Esophagus squamous epithelium (tissue), 5 donors: ENCODE measurements at places on chromosomes 7 and 10.

- H3K27ac ChIP-seq = no peak overlapping the region
- H3K4me3 ChIP-seq = no peak overlapping the region
- no peaks in the 10 kb centered on the region for H3K27me3 ChIP-seq
Measured at GRCh38 chr10:33215635-33216034, 118.8 kb downstream of the NRP1 start.

- DNase-seq = no peak
- no peak overlapping the region for H3K27ac ChIP-seq
- H3K27me3 ChIP-seq = no peaks in the 10 kb centered on the region
- H3K4me3 ChIP-seq = no peak overlapping the region
Measured at GRCh38 chr7:70460071-70460470, 671.9 kb upstream of the GALNT17 start.

GRCh38 chr10:24849501-24850299 lies 102.7 kb downstream of the PRTFDC1 start:
- no peak for DNase-seq
- H3K36me3 ChIP-seq = no peaks in the 10 kb centered on the region
- no peak overlapping the region for H3K4me3 ChIP-seq
- H3K27me3 ChIP-seq = no peaks in the 10 kb centered on the region

GRCh38 chr7:155590215-155591018 lies 44.1 kb upstream of the CNPY1 start:
- H3K27ac ChIP-seq = no peak overlapping the region
- DNase-seq = no peak
- H3K36me3 ChIP-seq = no peaks in the 10 kb centered on the region
- H3K4me3 ChIP-seq = no peak overlapping the region

DNA sequence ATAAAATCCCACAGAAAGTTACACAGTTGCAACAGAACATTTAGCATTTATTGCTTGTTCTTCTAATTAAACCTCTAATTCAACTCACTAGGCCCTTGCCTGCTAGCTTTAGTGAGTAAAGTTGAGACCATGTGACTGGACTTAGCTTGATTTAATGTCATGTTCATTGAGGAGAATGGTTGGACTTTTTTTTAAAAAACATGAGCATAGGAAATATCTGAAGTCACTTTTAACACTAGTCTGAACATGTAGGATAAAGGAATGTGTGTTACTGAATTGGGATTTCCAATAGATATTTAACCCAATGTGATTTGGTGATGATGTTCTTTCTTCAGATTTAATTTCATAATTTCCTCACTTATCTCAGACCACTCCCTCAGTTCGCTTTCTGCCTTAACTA lies 24.6 kb upstream of the GLCCI1 start:
- H3K4me1 ChIP-seq = no peaks in the 10 kb centered on the region
- H3K27ac ChIP-seq = no peak overlapping the region
- H3K27me3 ChIP-seq = no peaks in the 10 kb centered on the region
- H3K36me3 ChIP-seq = no peaks in the 10 kb centered on the region
- no peak overlapping the region for H3K4me3 ChIP-seq

DNA sequence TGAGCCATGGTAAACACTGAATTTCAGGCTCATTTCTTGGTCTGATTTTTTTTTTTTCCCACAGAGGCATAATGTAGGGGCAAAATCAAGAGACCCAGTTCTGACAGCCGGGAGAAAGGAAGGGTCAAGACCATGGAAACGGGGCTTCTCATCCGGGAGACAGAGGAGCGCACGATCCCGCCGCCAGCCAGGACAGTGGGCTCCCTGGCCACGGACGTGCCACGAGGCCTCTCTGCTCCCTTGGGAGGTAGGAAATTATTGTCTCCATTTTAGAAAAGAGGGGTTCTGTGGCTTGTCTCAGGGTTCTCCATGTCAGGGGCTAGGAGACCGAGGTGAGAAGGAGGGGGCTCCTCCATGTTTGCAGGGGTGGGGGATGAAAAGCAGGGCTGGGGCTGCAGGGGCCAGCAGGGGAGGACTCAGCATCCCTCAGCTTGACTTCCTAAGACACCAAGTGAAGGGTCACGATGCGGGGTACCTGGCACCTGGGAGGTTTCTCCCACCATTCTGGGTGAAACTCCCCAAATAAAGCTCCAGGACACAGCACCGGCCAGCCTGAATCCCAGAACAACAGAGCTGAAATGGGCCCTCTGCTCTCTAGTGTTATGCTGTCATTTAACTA lies 37.6 kb downstream of the PPIF start:
- H3K36me3 ChIP-seq = peaks cover 27% of the 10 kb centered on the region
- no peak overlapping the region for H3K4me3 ChIP-seq
- H3K27me3 ChIP-seq = no peaks in the 10 kb centered on the region
- no peak overlapping the region for H3K27ac ChIP-seq

DNA sequence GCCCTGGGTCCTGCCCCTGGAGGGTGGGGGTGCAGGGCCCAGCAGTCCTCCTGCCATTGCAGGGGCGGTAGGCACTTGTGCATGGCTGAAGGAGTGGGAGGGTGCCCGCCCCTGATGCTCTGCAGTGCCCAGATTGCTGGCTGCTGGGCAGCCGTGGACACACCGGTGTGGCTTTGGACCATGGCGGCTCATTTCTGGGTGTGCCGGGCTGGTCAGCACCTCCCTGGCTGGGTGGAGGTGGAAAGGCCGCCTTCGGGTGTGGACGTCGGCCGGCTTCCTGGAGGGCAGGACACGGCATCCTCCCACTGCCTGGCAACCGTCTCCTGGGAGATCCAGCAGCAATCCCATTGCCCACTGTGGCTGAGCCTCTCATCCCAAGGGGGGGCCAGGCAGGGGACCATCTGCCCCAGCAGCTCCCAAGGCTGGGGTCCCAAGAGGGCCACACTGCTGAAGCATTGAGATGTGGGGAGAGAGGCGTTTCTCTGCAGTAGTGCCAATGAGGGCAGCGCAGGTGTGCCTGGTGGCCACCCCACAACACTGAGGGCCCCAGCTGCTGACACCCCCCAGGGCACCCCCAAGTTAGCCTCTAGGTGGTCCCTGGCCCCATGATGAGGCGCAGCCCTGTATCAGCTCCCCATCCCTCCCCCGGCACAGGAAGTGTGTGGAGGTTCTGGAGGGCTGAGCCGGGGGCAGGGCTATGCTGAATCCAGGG lies 12.9 kb downstream of the TTYH3 start:
- DNase-seq = no peak
- H3K36me3 ChIP-seq = no peaks in the 10 kb centered on the region
- no peaks in the 10 kb centered on the region for H3K27me3 ChIP-seq
- no peak overlapping the region for H3K27ac ChIP-seq

DNA sequence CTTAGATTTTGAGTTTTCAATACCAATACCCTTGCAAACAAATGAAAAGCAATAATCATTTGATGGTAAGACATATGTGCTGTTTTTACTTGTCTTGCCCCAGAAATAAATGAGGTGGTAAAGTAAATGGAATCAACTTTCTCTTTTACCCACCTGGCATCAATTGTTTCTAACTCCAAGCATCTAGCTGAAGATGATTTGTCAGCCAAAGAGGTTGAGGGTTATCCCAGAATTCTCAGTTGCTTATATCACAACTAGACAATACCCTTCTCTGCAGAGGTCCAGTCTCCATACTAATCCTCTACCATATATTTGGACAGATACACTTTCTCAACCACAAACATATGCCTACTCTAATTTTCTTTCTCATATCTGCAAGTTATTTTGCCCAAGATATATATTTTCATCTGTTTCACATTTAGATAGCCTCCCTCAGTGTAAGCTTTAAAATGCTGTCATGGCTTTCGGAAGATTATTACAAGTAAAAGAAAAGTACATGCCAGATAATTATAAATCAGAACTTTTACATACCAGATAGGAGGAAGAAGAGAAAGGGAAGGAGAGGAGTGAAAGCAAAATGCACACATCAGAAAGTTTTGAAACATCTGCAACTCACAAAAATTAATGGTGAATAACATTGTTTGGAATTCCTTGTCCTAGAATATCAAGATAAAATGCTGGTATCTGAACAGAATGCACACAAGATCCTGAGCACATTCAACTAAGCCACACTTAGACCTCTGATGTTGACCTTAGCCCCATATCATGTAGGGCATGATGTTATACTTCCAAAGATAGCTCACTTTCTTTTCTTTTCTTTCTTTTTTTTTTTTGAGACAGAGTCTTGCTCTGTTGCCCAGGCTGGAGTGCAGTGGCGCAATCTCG lies 146.6 kb downstream of the REEP3 start:
- no peaks in the 10 kb centered on the region for H3K36me3 ChIP-seq
- H3K4me1 ChIP-seq = peaks cover 19% of the 10 kb centered on the region
- H3K27me3 ChIP-seq = no peaks in the 10 kb centered on the region
- no peak overlapping the region for H3K4me3 ChIP-seq
- no peak for DNase-seq

DNA sequence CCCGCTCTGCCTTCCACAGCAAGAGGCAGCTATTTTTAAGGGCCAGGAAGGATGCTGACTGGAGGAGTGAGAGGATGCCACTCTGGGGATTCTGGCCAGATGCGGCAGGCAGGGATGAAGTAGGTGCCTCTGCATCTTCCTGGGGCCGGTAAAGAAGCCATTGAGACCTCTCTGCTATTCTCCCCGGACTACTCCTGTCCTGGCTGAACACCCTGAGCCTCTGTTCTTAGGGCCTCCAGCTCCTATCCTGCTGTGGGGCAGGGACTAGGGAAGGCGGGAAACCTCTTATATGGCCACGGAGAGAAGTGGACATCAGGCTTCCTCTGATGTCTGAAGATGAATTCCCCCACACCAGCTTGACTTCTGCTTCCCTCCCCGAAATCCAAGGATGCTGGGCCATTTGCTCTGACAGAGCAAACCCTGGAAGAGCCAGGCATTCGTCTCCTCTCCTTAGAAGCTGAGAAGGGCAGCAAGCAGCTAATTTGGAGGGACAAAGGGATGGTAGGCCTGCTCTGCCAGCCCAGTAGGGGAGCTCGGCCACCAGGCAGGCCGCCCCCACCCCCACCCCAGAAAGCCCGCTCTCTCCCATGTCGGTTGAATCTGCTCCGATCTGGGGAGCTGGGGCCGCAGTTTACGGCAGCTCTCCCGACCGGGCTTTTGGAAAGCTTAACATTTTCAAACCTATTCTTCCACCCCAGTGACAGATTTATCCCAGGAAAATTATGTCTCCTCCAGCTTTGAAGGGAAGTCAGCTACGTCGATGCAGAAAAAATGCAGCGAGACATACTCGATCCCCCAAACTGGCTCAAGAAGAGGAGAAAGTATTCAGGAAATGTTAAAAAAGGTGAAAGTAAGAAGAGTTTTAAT lies 2.8 kb downstream of the FGF8 start:
- DNase-seq = no peak
- peaks cover 100% of the 10 kb centered on the region for H3K27me3 ChIP-seq
- H3K36me3 ChIP-seq = no peaks in the 10 kb centered on the region
- H3K4me1 ChIP-seq = peaks cover 9% of the 10 kb centered on the region
